ENCODE measurements at places on chromosomes 5 and 9. TPM values are rescaled to one million over a fixed set of nuclear protein-coding genes. Genes with fewer than 3 reads are reported as not detected.
A peak's percentile ranks its signal among the peaks of the same experiment; 100 is the strongest.

GRCh38 chr5:55232985-55233928 lies at the start of gene CCNO:
Gene CCNO (minus strand): TSS chr5:55233608. CDS start chr5:55233523, 85 bp downstream.
- peak; percentile 73 for DNase-seq
- no peak within 1 kb of the TSS for H3K27ac ChIP-seq
- H3K4me3 ChIP-seq = peak within 1 kb of the TSS; percentile 51
- no peaks in the 10 kb centered on the region for H3K4me1 ChIP-seq
- peaks cover 49% of the 10 kb centered on the region for H3K27me3 ChIP-seq
- H3K36me3 ChIP-seq = no peaks in the 10 kb centered on the region

DNA sequence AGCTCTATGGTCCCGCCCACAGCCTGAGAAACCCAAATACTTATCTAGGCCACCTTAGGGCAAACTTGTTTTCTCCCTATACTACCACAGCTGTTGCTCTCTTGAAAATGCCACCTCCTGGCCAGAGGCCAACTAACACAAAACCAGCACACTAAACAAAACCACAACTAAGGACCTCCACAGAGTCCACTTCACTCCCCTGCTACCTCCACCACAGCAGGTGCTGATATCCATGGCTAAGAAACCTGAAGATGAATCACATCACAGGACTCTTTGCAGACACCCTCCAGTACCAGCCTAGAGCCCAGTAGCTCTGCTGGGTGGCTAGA lies 108.4 kb downstream of the ALDH1A1 start:
- no peaks in the 10 kb centered on the region for H3K4me1 ChIP-seq
- H3K27ac ChIP-seq = no peak overlapping the region
- H3K36me3 ChIP-seq = no peaks in the 10 kb centered on the region
- no peak for DNase-seq
- H3K4me3 ChIP-seq = no peak overlapping the region

DNA sequence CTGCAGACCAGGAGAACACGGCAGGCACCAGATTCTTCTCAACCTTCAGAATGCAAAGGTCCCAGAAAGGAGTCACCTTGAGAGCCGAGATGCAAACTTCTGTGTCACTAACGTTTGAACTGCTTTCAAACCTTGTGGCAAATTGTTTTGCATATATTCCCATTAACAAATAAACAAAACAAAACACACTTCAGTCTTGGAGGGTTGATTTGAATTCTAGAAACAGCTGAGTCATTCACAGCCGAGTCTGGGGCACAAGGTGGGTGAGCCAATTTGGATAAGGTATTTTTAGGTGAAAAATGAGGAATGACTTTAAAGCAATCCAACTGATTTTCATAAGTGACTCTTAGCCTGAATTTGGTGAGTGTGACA lies 38.8 kb upstream of the ANKRD33B start:
- no peak for DNase-seq
- H3K4me3 ChIP-seq = no peak overlapping the region
- no peaks in the 10 kb centered on the region for H3K4me1 ChIP-seq
- no peaks in the 10 kb centered on the region for H3K27me3 ChIP-seq
- no peak overlapping the region for H3K27ac ChIP-seq

DNA sequence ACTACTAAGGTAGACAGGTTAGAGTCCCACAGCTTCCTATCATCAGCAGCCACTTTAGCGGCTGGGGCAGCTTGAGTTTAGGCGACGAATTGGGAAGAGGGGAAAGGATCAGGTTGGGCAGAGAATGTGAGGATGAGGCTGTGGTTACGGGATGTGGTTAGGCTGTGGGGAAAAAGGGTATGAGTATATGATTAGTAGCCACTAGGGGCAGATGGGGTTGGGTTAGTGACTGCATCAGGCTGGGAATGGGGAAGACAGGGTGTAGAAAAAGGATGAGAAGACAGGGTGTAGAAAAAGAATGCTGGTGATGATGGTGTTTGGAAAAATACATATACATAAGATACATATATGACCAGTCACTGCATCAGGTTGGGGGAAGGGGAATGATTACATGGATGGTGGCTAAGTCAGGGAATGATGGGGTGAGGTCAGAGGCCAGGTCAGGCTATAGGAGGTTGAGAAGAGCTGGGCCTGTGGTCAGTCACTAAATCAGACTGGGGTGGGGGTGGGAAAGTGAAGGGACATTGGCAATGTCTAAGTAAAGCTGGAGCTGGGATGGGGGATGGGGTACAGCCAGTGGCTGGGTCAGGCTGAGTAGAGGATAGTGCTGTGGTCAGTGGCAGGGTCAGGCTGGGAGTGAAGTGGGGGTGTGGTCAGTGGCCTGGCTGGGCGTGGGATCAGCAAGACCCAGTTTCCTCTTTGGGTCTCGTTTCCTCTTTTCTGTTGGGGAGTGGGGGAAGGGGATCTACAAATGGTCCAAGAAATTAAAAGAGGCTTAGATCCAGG lies 2.1 kb downstream of the TLN1 start:
- H3K27me3 ChIP-seq = no peaks in the 10 kb centered on the region
- H3K27ac ChIP-seq = peak overlapping the region; percentile 97
- peaks cover 46% of the 10 kb centered on the region for H3K4me1 ChIP-seq
- H3K36me3 ChIP-seq = no peaks in the 10 kb centered on the region

DNA sequence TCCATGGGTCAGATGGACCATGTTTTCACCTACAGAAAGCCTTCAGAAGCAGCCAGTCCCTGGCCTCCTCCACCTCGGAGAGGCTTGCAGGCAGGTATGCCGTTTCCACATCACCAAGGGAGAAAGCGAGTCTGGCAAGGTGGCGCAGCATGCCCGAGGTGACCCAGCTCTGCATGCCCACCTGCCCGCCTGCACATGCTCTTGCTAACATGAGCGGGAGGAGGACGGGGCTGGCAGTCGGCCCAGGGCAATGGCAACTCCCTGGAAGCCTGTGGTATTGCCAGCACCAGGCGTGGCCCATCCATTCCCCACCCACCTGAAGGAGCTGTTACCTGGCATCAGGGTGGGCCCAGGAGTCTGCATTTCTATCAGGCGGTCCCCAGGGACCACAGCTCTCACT lies 3.3 kb upstream of the NINJ1 start:
- H3K36me3 ChIP-seq = no peaks in the 10 kb centered on the region
- H3K27ac ChIP-seq = no peak overlapping the region
- H3K4me1 ChIP-seq = no peaks in the 10 kb centered on the region
- no peaks in the 10 kb centered on the region for H3K27me3 ChIP-seq

DNA sequence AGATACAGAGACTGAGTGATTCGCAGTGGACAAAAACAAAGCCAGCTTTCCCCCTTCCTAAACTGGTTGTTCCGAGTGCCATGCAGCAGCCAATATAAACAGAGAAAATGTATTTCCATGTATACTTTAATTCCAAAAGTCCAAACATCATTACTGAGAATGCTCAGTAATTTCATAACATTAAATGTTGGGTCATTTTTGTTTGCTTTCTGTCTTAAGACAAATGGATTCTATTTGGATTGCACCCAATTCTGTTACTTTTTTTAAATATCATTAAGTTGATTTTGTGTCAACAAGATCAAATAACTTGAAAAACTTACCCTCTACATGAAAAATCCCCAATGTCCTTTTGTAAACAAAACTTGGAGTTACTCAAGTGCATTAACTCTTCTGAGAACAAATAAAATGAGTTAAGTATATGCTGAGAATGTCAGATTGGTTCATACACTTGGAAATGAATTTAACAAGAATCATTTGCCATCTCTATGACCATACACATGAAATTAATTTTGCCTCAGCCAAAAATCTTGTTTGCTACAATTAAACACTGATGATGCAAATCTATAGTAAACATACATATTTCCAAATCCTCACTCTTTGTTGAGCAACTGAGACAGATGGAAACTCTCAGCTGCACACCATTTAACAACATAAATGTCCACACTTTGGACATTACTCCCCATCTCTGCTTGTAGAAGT lies 19.4 kb downstream of the LURAP1L start:
- no peaks in the 10 kb centered on the region for H3K27me3 ChIP-seq
- H3K36me3 ChIP-seq = no peaks in the 10 kb centered on the region
- H3K27ac ChIP-seq = peak overlapping the region; percentile 13
- DNase-seq = no peak
- H3K4me1 ChIP-seq = peaks cover 28% of the 10 kb centered on the region

DNA sequence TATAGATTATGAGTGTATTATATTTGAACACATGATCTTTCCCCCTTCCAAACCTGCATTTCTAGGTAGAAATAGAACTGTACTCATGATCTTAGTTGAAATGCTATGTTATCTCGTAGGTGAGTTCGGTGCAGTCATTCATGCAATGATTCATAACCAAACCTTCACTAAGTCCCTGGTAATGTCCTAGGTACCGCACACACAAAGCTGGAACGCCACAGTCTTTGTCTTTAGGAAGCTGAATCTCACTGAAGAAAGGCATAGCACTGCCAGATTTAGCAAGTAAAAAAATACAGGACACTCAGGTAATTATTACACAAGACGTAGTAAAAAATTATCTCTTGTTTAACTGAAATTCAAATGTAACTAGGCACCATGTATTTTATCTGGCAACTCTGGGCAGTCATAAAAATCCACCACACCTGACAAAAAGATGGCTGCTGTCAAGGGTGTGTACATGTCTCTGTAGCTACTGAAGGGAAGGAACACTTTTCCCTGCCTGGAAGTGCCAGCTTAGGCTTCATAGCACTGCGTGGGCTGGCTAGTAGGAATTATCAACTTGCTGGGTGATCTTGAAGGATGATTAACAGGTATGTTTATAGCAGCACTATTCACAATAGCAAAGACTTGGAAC lies 28.0 kb upstream of the TXN start:
- no peaks in the 10 kb centered on the region for H3K27me3 ChIP-seq
- H3K36me3 ChIP-seq = no peaks in the 10 kb centered on the region
- DNase-seq = no peak
- no peak overlapping the region for H3K27ac ChIP-seq
- H3K4me3 ChIP-seq = no peak overlapping the region
- H3K4me1 ChIP-seq = no peaks in the 10 kb centered on the region

GRCh38 chr5:64680289-64680688 lies 10.0 kb upstream of the SHISAL2B start:
- H3K4me1 ChIP-seq = no peaks in the 10 kb centered on the region
- no peaks in the 10 kb centered on the region for H3K36me3 ChIP-seq
- H3K4me3 ChIP-seq = no peak overlapping the region
- no peaks in the 10 kb centered on the region for H3K27me3 ChIP-seq
- DNase-seq = no peak
- H3K27ac ChIP-seq = no peak overlapping the region

DNA sequence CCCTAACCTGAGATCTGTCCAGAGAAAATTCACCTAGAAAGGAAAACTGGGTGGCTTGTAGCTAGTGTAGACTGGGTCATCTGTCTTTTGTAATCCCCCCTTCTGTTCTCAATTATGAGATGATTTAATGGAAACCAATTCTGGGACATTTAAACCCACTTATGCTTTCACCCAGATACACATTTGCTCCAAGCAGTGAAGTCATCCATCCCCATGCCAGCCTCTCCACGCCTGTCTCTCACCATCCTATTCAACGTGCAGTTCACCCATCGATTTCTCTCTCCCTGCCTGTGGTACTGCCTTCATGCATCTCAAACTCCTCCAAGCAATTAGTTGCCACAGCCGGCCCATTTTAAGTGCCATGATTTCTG lies 1.8 kb downstream of the PHF19 start:
- no peaks in the 10 kb centered on the region for H3K4me1 ChIP-seq
- H3K4me3 ChIP-seq = no peak overlapping the region
- H3K36me3 ChIP-seq = no peaks in the 10 kb centered on the region
- no peak for DNase-seq

DNA sequence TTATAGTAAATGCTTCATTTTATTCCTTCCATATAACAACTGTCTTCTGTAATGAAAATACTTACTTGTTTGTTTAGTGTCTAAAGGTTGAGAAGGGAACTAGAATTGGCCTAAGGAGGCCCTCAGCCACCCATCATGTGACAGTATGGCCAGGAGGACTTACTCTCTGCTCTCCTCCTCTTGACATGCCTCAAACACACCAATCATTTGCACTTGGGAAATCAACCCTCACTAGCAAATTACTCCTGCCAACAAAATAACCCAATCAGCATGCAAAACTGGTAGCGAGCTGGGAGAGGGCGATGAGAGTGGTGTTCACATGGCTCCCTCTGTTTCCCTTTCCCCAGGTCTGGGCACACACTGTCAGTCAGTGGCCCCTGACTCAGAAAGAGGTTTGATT lies 58.6 kb upstream of the MEF2C start:
- no peaks in the 10 kb centered on the region for H3K36me3 ChIP-seq
- no peaks in the 10 kb centered on the region for H3K27me3 ChIP-seq
- H3K27ac ChIP-seq = no peak overlapping the region
- DNase-seq = no peak
- H3K4me1 ChIP-seq = no peaks in the 10 kb centered on the region
- no peak overlapping the region for H3K4me3 ChIP-seq

GRCh38 chr5:171188016-171188415 lies 121.0 kb upstream of the TLX3 start:
- H3K4me3 ChIP-seq = no peak overlapping the region
- H3K36me3 ChIP-seq = no peaks in the 10 kb centered on the region
- no peaks in the 10 kb centered on the region for H3K4me1 ChIP-seq

GRCh38 chr9:25396828-25397227 lies 281.4 kb downstream of the TUSC1 start:
- H3K27ac ChIP-seq = no peak overlapping the region
- H3K36me3 ChIP-seq = no peaks in the 10 kb centered on the region
- no peak for DNase-seq
- H3K4me3 ChIP-seq = no peak overlapping the region
- H3K27me3 ChIP-seq = no peaks in the 10 kb centered on the region
- H3K4me1 ChIP-seq = no peaks in the 10 kb centered on the region

DNA sequence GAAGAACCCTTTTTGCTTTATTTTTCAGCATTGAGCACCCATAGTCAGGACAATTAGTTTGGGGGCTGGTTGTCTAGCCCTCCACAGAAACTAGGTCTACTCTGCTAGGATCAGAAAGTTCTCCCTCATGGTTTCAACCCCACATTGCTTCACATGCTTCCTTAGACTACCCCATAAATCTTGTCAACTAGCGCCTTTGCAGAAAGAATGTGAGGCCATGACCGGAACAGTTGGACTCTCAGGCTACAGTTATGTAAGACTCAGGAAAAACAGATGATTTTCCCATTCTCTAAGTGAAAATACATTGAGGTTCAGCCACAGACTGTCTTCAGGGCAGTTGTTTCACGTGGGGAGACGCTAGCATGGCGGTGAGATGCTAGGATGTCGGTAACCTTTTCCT lies 255.6 kb downstream of the NR3C1 start:
- no peak overlapping the region for H3K4me3 ChIP-seq
- no peaks in the 10 kb centered on the region for H3K36me3 ChIP-seq
- no peak overlapping the region for H3K27ac ChIP-seq
- H3K27me3 ChIP-seq = no peaks in the 10 kb centered on the region

GRCh38 chr9:79583952-79584654 lies 12.3 kb downstream of the TLE4 start:
- no peaks in the 10 kb centered on the region for H3K36me3 ChIP-seq
- H3K4me1 ChIP-seq = no peaks in the 10 kb centered on the region
- no peak overlapping the region for H3K27ac ChIP-seq
- DNase-seq = peak; percentile 50

Gene CEL
- total RNA-seq = not detected

Gene LRRC19
- total RNA-seq = 1.1 TPM

Gene ANXA6
- 160 TPM for total RNA-seq

Gene GAPVD1
- total RNA-seq = 19.4 TPM

Gene SLC6A3
- total RNA-seq = not detected

Gene MVB12B
- 16.2 TPM for total RNA-seq

Gene PHYHD1
- total RNA-seq = 16.8 TPM

Measured in right lobe of liver (tissue), 6 donors.